ENCODE measurements at places on chromosomes 5 and 9.
A peak's percentile ranks its signal among the peaks of the same experiment; 100 is the strongest.

GRCh38 chr5:57683036-57683630, 200.5 kb upstream of the ACTBL2 start:
- H3K4me1 ChIP-seq = no peaks in the 10 kb centered on the region
- no peak overlapping the region for H3K27ac ChIP-seq
- H3K36me3 ChIP-seq = no peaks in the 10 kb centered on the region
- H3K4me3 ChIP-seq = no peak overlapping the region

GRCh38 chr5:172941067-172941516, 18.1 kb upstream of the RPL26L1 start:
- no peaks in the 10 kb centered on the region for H3K27me3 ChIP-seq
- peaks cover 2% of the 10 kb centered on the region for H3K4me1 ChIP-seq
- no peak overlapping the region for H3K4me3 ChIP-seq
- peaks cover 34% of the 10 kb centered on the region for H3K36me3 ChIP-seq
- H3K27ac ChIP-seq = peak overlapping the region; percentile 40
- no peak for DNase-seq

GRCh38 chr5:157603333-157604190, 28.0 kb upstream of the ADAM19 start:
- H3K27me3 ChIP-seq = no peaks in the 10 kb centered on the region
- H3K4me3 ChIP-seq = no peak overlapping the region
- H3K27ac ChIP-seq = no peak overlapping the region
- H3K4me1 ChIP-seq = peaks cover 2% of the 10 kb centered on the region

GRCh38 chr9:110048976-110049698, 158.8 kb downstream of the C9orf152 start:
- H3K27ac ChIP-seq = no peak overlapping the region
- no peak for DNase-seq
- H3K4me3 ChIP-seq = peak overlapping the region; percentile 73
- H3K27me3 ChIP-seq = peaks cover 80% of the 10 kb centered on the region
- H3K36me3 ChIP-seq = no peaks in the 10 kb centered on the region

GRCh38 chr9:2198956-2199635, 183.9 kb downstream of the SMARCA2 start:
- H3K4me1 ChIP-seq = no peaks in the 10 kb centered on the region
- DNase-seq = no peak
- H3K4me3 ChIP-seq = no peak overlapping the region
- H3K27ac ChIP-seq = no peak overlapping the region

DNA sequence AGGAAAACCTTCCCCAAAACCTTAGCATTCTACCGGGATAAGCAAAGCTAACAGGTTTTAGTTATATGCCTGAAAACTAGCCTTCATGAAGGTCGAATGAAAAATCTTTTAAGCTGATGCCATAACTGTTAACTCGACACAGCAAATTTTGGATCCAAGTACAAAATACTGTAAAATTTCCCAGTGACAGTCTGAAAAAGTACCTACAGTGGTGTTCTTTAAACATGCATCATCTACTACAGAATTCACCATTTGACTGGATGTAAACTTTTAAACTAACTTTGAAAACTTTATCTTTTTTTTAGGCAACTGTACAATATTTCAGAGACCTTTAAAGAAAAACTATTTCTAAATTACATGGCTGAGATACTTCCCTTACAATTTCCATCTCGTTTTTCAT, 791 bp downstream of the RAPGEF6 start:
- DNase-seq = no peak
- H3K27me3 ChIP-seq = no peaks in the 10 kb centered on the region

DNA sequence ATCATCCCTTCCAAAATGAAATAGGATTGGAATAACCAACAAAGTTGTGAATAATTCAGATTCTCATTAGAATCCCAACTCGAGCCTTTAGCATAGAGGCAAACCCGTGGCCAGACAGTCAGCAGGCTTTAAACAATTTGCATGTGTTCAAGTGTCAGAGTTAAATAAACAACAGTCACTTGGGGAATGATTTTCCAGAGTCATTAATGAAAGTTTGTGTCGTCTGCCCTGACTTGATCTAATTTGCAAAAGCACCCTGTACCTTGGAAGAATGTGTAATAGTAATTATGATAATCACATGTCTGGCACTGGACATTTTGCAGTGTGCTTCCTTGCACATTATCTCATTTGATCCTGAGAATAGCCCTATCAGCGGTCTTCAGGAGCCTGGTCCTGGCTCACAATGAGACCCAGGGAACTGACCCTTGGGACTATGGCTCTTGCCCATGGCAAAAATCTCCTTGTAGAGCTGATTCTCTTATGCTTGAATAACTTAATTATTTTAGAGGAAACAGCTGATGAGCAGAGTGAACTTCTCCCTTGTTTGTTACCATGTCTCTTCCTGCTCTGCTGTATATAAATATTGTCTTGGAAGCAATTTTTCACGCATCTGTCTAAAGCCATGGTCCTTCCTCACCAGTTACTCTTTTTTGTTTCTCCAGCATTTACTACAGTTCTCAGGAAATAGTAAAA, 272.7 kb downstream of the NR3C1 start:
- H3K36me3 ChIP-seq = no peaks in the 10 kb centered on the region
- H3K4me1 ChIP-seq = peaks cover 11% of the 10 kb centered on the region
- H3K27me3 ChIP-seq = no peaks in the 10 kb centered on the region
- no peak for DNase-seq

- H3K27ac ChIP-seq = peak overlapping the region; percentile 95
- H3K27me3 ChIP-seq = no peaks in the 10 kb centered on the region
- peaks cover 17% of the 10 kb centered on the region for H3K4me1 ChIP-seq
- DNase-seq = no peak
- H3K36me3 ChIP-seq = peaks cover 9% of the 10 kb centered on the region
Observed at GRCh38 chr9:78236551-78236910, 656 bp downstream of the CEP78 start.

- no peak overlapping the region for H3K27ac ChIP-seq
- no peaks in the 10 kb centered on the region for H3K36me3 ChIP-seq
- DNase-seq = no peak
- H3K4me1 ChIP-seq = peaks cover 2% of the 10 kb centered on the region
- no peak overlapping the region for H3K4me3 ChIP-seq
Observed at GRCh38 chr9:138060365-138060764, 182.8 kb downstream of the CACNA1B start.

GRCh38 chr9:85554349-85554748, 187.4 kb downstream of the AGTPBP1 start:
- H3K4me3 ChIP-seq = no peak overlapping the region
- peaks cover 1% of the 10 kb centered on the region for H3K36me3 ChIP-seq
- DNase-seq = no peak

DNA sequence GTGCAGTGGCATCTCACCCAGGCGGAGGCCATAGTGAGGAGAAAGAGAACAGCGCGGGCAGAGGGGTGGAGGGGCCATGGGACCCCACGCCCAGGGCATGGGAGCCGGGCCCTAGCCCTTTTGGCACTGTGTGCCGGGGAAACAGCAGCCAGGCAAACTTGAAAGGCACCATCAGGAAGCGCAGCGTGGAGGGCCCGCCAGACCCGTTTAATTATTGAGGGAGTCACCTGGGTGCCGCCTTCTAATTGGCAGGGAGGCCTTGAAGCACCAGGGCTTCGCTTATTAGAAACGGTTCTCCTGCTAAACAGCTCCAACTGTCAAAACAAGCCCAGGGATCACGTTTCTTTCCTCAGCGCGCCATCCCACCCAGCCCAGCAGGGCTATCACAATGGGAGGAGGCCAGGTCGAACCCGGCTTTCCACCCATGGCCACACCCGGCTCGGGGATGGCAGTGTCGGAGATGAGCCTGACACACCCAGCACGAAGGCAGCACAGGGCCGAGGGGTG, 104.6 kb upstream of the SARDH start:
- no peaks in the 10 kb centered on the region for H3K27me3 ChIP-seq
- H3K36me3 ChIP-seq = peaks cover 2% of the 10 kb centered on the region
- DNase-seq = no peak
- peak overlapping the region; percentile 67 for H3K27ac ChIP-seq

- H3K4me3 ChIP-seq = no peak overlapping the region
- H3K27ac ChIP-seq = no peak overlapping the region
- H3K4me1 ChIP-seq = peaks cover 10% of the 10 kb centered on the region
- DNase-seq = no peak
Observed at GRCh38 chr5:15690611-15691010, 190.6 kb downstream of the FBXL7 start.

DNA sequence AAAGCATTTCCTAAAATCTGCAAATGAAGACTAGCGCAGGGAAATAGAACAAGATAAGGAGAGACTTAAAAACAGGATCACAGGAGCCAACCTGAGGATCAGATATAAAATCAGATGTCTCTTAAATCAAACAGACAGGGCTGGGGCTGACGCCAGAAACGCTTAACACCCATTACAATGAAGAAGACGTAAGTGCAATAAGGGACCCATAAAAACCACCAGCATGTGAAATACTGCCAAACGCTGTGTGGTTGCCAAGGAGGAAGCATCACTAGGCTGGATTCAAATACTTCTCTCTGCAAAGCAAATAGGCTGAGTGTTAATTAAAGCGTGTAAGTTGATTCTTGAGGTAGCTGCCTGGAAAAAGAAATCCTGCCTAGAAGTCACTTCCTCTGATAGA, 74.4 kb upstream of the ATP10B start:
- DNase-seq = no peak
- H3K4me3 ChIP-seq = no peak overlapping the region
- peaks cover 90% of the 10 kb centered on the region for H3K4me1 ChIP-seq
- no peaks in the 10 kb centered on the region for H3K27me3 ChIP-seq

DNA sequence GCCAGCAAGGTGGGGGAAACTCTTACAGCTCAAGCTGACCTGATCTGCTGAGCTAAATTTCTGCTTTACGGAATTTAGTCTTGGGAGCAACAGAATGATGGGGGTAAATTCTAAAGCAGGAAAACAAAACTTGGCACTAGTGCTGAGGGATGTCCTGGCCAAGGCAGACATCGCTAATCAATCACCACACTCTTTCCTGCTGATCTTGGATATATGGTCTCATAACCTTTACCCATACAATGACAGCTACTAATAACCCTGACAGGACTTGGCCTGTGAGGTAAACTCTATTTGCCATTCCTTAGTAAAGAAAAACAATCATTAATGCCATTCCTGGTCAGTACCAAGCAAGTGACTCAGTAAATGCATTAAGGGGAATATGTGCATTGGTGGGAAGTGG, 51.5 kb downstream of the PPARGC1B start:
- no peak for DNase-seq
- H3K36me3 ChIP-seq = no peaks in the 10 kb centered on the region
- no peak overlapping the region for H3K4me3 ChIP-seq
- H3K27ac ChIP-seq = no peak overlapping the region
- peaks cover 5% of the 10 kb centered on the region for H3K4me1 ChIP-seq

DNA sequence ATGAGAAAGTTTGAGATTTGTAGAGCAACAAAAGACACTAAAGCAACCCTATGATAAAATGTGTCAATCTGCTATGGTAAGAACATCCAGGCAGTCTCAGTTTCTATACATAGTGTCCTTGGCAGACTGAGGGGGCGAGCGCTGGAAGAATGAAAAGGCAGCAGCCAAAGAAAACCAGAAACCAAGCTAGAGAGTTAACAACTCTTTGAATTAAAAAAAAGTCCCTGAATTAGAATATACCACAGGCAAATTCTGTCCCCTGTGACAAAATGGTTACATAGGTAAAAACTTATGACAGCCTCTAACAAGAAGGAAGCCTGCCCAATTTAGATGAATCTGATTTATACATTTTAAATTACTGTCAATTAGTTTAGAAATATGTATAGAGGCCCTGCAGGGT, 106.7 kb downstream of the OXCT1 start:
- no peak overlapping the region for H3K4me3 ChIP-seq
- peaks cover 2% of the 10 kb centered on the region for H3K4me1 ChIP-seq
- H3K36me3 ChIP-seq = peaks cover 2% of the 10 kb centered on the region
- no peak overlapping the region for H3K27ac ChIP-seq
- no peaks in the 10 kb centered on the region for H3K27me3 ChIP-seq

GRCh38 chr9:135066291-135066690, 21.2 kb upstream of the OLFM1 start:
- no peak for DNase-seq
- no peaks in the 10 kb centered on the region for H3K36me3 ChIP-seq
- H3K4me1 ChIP-seq = no peaks in the 10 kb centered on the region
- peaks cover 71% of the 10 kb centered on the region for H3K27me3 ChIP-seq
- H3K4me3 ChIP-seq = no peak overlapping the region
- no peak overlapping the region for H3K27ac ChIP-seq

GRCh38 chr9:115161446-115161845, 43.5 kb upstream of the TNC start:
- H3K4me3 ChIP-seq = no peak overlapping the region
- H3K4me1 ChIP-seq = peaks cover 3% of the 10 kb centered on the region
- DNase-seq = no peak
- peaks cover 2% of the 10 kb centered on the region for H3K27me3 ChIP-seq
- no peak overlapping the region for H3K27ac ChIP-seq
- H3K36me3 ChIP-seq = no peaks in the 10 kb centered on the region

- H3K27ac ChIP-seq = peak overlapping the region; percentile 98
- peaks cover 16% of the 10 kb centered on the region for H3K36me3 ChIP-seq
- H3K4me1 ChIP-seq = peaks cover 15% of the 10 kb centered on the region
- DNase-seq = no peak
- peak overlapping the region; percentile 92 for H3K4me3 ChIP-seq
- H3K27me3 ChIP-seq = no peaks in the 10 kb centered on the region
Observed at GRCh38 chr5:119453040-119453373, 710 bp downstream of the HSD17B4 start.

DNA sequence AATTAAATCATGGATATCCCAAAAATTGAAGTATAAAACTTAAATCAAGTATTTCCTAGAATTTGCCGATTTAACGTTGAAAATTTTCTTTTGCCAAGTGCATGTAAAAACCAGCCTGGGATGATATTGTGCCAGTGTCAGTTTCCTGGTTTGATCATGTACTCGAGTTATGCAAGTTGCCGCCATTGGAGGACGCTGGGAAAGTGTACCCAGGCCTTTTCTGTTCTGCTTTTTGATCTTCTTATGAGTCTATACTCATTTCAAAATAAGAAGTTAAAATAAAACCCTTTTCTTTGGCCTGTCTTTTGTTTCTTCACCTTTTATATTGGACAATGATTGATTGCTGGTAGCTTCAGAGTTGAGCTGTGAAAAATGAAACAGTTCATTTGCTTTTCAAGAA, 93.1 kb upstream of the NFIL3 start:
- no peaks in the 10 kb centered on the region for H3K36me3 ChIP-seq
- H3K27me3 ChIP-seq = no peaks in the 10 kb centered on the region
- peaks cover 8% of the 10 kb centered on the region for H3K4me1 ChIP-seq
- no peak overlapping the region for H3K4me3 ChIP-seq
- DNase-seq = no peak

DNA sequence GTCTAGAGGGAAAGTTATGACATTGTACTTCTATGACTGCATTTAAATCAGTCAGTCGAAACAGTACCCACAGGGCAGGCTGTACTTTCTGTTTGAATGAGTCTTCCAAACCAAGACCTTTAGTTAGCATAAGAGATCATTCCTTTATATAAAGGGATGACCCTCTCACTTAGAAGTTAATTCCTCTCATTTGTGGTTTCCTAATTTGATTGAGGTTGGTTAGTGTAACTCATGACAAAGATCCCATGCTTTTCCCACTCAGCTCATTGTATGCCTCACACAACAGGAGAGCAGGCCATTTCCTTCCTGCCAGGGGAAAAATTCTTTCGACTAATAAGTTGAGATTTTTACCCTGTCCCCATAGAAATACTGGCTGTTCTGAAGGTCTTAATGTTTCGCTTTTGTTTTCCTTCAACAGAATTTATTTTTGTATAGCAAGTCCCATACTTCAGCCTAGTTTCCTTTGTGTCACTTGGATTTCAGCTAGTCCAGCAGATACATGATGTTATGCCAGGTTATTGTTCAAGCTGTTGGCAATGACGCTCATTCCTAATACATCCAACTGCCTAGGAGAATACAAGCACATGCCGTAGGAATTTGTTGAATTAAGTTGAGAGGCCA, 500.7 kb downstream of the SPATA31D1 start:
- peaks cover 4% of the 10 kb centered on the region for H3K27me3 ChIP-seq
- H3K4me3 ChIP-seq = no peak overlapping the region
- no peak overlapping the region for H3K27ac ChIP-seq

- H3K27ac ChIP-seq = no peak overlapping the region
- DNase-seq = no peak
- peaks cover 46% of the 10 kb centered on the region for H3K36me3 ChIP-seq
- no peaks in the 10 kb centered on the region for H3K27me3 ChIP-seq
Observed at GRCh38 chr5:34062419-34062818, 19.4 kb upstream of the C1QTNF3 start.
